Ascending aorta (tissue), 2 donors: ENCODE measurements at places on chromosomes 12 and 14. TPM values are rescaled to one million over a fixed set of nuclear protein-coding genes. Genes with fewer than 3 reads are reported as not detected.

The PAX9 gene
- not detected for total RNA-seq

The RIMKLB gene
- 26.0 TPM for total RNA-seq

The ZCCHC8 gene
- 6.4 TPM for total RNA-seq

The KRT82 gene
- not detected for total RNA-seq

The IL22 gene
- total RNA-seq = not detected

The GTF2H3 gene
- total RNA-seq = 12.0 TPM

The RFX4 gene
- not detected for total RNA-seq

The NXPH4 gene
- not detected for total RNA-seq

The DUSP6 gene
- total RNA-seq = 370 TPM

The KERA gene
- total RNA-seq = not detected
